ENCODE measurements at places on chromosomes 16 and 17. TPM values are rescaled to one million over a fixed set of nuclear protein-coding genes. Genes with fewer than 3 reads are reported as not detected.

GRCh38 chr17:64355536-64356303, 34.9 kb downstream of the PECAM1 start:
- peak; percentile 26 for DNase-seq

DNA sequence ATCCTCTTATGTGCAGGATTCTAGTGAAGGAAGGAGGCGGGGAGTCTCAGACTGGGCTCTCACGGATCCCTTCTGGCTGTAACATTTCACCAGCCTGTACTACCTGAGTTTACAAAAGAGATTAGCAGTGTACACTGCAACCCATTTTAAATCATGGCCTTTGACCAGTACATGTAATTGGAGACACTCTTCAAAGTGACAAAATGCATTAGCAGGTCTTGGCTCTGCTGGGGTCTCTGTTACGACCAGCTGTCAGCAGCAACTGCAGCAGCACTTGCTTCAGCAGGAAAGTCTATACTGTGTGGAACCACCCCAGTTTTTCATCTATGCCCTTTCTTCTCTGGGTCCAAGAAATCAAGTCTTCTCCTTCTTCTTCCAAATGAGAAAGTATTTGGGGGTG, 322.8 kb upstream of the ASIC2 start:
- no peak for DNase-seq

PIPOX gene
- 1.7 TPM for total RNA-seq

DNA sequence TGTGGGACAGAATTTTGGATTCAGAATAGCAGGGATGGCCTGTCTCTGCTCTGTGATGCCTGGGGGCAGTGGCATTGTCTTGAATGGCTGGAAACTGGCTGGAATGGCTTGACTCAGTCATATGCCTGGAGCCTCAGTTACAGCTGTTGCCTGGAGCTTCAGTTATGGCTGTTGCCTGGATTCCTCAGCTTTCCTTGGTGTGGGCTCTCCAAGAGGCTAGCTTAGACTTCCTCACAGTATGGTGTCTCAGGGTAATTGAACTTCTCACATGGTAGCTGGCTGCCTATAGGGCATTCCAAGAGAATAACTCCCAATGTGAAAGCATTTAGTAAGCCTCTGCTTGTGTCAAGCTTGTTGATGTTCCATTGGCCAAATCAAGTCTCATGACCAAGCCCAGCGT, 21.1 kb downstream of the KRT23 start:
- no peak for DNase-seq

C16orf74 gene
- total RNA-seq, result 10.9 TPM

DNA sequence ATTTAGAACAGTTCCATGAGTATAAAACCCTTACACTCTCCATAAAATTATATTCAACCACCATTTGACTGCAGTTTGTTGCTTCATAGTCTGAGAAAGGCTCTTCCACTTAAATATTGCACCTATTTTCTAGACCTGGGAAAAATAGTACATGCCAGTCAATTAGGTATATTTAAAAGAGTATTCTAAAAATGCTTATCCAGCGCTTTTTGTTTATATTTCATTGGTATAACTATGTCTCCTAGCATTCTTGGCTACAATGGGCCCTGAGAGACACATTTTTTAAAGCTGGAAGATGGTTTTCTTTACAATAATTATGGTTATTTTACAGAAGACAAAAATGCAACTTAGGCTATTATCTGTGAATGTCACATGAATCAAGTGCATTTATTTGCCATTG, 439.4 kb downstream of the KCNJ18 start:
- no peak for DNase-seq

DNA sequence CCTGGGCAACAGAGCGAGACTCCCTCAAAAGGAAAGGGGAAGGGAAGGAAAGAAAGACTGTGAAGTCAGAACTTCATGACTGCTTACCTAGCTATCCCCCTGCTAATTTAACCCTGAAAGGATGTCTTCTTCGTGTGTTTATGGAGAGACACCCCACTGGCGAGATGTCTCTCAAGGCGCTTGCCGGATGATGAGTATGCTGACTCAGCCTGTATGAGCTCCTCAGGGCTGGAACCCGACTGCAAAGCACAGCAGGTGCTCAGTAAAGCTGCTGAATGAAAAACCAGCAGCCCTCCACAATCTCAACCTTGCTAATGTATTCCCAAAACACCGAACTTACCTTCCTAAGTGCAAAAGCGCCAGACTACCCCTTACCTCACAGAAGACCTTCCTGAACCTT, 2.3 kb downstream of the ANKFY1 start:
- DNase-seq, result no peak

- DNase-seq, result no peak
These were observed 2.9 kb upstream of the ZSCAN10 start for GRCh38 chr16:3101841-3102470.

GPRC5B gene
- total RNA-seq, result 41.0 TPM

STX1B gene
- total RNA-seq, result 0.26 TPM

DNA sequence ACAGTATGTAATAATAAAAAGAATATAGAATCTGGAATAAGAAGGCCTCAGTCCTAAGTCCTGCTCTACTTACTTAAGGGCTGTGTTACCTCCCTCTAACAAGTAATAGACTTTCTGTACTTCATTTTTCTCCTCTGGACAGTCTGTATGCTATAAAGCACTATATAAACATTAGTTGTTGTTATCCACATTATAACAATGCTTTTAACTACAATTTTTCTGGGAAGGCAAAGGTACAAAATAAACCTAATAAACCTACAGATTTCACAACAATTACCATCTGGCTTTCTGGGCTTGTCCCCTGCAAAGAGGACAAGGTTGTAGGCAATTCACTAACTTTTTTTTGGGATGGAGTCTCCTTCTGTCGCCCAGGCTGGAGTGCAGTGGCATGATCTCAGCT, 32.7 kb downstream of the RFFL start:
- no peak for DNase-seq

DNA sequence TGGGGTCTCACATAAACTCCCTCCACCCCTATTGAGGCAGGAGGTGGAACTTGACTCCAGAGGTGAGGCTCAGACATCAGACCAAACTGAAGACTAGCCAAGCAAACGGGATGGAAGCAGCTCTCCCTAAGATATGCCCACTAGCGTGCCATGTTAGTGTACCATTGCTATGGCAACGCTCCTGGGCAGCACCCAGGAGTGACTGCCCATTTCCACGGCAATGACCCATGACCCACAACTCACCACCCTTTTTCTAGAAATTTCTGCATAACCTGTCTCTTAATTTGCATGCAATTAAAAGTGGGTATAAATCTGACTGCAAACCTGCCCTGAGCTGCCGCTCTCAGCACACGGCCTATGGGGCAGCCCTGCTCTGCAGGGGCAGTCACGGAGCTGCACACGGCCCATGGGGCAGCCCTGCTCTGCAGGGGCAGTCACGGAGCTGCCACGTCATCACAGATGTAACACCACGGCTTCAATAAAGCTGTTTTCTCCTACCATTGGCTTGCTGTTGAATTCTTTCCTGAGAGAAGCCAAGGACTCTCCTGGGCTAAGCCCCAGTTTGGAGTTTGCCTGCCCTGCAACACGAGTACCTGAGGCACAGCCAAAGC, 164.3 kb downstream of the RBFOX3 start:
- DNase-seq, result no peak

CMTM1 gene
- 1.1 TPM for total RNA-seq

MT1F gene
- total RNA-seq, result not detected

GRCh38 chr17:57532556-57532955, 212.5 kb downstream of the CCDC182 start:
- DNase-seq, result no peak

- no peak for DNase-seq
These were observed 401.6 kb downstream of the NPIPA7 start for GRCh38 chr16:16780588-16780987.

DNA sequence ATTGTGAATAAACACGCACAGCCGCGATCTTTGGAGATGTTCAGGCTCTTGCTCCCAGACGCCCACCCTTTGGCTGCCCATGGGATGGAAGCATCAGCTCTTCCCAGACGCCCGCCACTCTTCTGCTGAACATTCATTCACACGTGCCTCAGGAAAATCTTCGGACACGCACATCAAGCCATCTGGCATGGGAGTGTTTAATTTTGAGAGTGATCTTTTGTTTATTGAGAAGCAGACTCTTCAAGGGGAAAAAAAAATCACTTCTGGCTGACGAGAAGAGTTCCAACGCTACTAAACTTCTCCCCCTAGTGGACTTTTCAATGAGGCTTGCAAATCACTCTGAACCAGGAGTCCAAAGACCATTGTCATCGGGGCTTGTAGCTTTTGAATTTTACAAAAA, 62.0 kb upstream of the NUDT7 start:
- DNase-seq, result peak; percentile 59

KCTD11 gene
- 13.9 TPM for total RNA-seq

DNA sequence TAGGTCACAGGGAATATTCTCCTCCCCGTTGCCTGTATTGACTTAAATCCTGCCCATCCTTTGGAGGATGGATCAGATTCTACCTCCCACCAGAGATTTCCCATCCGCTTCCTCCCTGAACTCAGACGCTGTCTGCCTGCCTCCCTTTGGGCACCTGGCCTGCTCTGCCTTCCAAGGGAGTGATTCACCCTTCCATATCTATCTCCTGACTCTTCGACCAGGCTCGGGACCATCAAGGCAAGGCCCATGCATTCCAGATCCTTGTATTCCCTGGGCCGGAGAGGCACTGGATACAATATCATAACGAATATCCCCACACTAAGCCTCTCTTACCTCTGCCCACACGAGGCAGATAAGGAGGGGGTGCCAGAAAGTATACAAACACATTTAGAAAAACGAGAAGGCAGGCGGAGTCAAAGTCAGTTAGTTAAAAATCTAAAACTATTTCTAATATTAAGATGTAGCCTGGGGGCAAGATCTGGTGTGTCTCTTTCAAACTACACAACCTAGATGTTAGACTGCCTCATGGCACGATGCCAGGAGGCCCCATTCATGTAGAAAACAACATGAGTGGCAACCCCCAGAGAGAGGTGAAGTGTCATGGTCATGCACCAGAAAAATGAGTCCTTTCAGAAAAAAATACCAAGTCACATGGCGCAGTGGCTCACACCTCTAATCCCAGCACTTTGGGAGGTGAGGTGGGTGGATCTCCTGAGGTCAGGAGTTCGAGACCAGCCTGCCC, 9.2 kb downstream of the PMP22 start:
- peak; percentile 36 for DNase-seq

DNA sequence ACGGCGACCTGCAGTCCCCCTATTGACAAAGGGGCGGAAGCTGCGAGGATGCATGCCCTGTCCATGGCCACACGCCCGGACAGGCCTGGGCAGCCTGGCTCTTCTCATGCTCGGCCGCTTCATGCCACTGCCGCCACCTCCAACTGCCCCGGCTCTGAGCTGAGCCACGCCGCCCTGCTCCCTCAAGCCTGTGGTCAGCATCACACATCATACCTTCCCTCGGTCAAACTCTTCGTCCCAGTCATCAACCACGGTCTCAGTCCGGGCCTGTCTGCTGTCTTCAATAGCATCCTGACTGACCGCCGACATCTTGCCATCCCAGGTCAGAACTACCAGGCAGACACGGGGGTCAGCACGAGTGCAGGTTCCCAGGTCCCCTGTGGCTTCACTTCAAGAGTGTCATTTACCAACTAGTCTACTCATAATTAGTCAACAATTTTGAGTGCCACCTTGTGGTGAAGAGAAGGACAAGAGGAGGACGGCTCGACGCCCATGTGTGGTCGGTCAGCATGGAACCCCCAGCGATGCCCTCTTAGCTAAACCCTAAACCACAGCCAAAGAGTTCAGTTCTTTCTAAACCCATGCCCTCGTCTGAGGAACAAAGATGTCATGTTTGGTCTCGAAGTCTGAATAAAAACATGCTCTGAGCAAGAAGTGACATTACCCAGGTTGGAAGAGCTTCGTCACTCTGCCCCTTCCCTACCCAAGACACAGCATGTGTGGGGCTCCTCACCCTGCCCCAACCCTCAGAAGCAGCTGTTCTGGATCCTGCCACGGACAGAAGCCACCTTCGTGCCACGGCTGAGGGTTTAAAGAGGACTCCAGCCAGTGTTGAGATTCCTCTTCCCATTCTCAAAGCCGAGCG, 16.9 kb upstream of the CYTH1 start:
- no peak for DNase-seq
